Gastroesophageal sphincter (tissue), 4 donors: ENCODE measurements at places on chromosomes 12 and 14. TPM values are rescaled to one million over a fixed set of nuclear protein-coding genes. Genes with fewer than 3 reads are reported as not detected.

- ATAC-seq = peak; percentile 1
These were observed 711 bp downstream of the SBNO1 start for GRCh38 chr12:123363740-123364531.

- ATAC-seq = no peak
These were observed 73.2 kb upstream of the BICD1 start for GRCh38 chr12:32033406-32033805.

DNA sequence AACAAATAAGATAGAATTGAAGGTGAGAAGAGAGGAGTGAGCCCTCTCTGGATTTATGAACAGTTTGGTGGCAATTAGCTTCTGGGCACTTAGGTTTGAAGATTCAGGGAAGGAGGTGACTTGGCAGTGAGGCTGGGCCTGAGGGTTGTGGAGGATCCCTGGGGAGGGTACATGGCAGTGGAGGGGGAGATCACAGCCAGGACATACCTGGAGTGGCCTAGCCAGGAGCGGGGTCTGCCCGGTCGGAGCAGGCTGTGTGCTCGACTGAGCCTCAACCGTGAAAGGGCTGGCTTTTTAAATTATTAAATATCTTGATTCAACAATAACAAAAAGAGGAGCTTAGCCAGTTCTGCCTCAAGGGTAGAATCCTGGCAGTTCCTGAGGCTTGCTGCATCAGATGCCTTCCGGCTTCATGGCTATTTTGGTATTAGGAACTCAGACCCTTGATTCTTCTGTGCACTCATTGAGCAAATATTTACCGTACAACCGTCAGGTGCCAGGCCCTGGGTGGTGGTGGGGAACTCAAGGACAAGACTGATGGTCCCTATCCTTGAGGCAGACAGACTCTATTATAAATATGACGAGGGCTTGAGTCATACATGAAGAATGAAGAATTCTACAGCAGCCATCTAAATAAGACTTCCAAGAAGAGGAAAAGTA lies 73.4 kb downstream of the SPTB start:
- ATAC-seq = peak; percentile 80

DNA sequence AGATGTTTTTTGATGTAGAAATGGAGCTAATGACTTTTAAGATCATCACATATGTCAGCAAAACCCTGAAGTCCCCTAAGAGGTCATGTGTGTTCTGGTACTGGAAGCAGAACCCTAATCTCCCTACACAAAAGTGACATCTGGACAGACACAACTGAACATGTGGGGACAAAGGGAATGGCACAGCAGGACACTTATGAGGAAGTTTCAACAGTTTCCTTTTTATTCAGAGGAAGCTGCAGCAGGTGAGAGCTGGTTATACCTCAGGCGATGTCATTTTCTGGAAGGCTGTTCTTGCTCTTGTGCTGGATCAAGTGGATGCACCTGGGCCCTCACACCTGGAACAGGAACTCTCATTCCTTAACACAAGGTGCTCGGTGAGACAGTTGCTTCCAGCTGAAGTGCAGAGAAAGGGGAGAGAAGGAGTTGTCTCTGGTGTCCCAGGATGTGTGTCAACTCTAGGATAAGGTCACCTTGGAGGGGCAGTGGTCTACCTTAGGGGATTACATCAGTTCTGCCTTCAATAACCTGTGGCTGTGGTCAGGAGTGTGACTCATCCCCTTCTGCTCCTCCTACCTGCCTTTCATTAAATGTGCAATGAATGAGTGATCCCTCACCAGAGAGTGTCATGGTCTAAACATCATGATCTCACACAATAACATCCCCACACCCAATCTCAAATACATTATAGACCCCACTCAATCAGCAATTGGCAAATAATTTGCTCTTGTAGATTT lies 463.4 kb downstream of the TMEM121 start:
- no peak for ATAC-seq

DNA sequence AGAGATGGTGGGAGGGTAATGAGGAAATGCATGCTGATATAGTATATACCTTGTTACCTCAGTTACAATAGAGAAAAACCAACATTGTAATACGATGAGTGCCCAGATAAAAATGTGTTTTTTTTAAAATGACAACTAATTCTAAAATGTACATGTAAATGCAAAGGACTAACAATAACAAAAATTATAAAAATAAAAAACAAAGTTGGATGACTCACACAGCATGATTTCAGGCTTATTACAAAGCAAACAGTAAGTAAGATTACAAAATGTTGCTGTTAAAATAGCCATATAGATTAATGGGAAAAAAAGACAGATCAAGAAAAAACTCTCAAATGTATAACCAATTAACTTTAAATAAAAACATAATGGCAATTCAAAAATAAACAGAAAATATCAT lies 1099.4 kb downstream of the FSCB start:
- no peak for ATAC-seq

GRCh38 chr12:14910090-14910915 lies 24.6 kb upstream of the MGP start:
- ATAC-seq = no peak

DNA sequence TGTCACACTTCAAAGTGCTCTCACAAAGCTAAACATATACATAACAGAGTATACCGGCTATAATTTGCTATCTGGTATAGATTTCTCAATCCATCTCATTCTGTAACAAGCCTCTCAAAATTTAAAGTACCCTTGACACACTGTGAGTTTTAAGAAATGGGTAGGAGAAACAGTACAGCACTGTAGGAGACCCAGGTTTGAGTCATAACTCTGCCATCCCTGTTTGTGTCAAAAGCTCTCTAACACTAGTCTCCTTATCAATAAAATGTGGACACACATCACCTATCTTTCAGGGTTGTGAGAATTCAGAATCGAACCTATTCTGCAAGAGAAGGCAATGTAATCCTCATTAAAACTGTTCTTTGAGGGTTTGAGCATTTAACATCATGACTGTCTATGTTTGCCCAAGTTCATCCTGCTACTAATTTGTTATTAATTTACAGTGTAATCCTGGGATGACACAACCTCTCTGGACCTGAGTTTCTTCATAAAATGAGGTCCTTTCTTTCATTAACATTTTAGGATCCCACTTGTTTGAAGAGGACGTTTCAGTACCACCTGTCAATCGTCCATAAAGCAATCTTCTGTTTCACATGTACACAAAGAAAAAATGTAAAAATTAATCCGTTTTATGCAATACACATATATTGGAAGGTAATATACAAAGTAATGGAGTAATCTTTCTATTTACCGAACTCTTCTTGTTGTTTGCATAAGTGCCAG lies 12.1 kb downstream of the SPTSSA start:
- ATAC-seq = no peak

DNA sequence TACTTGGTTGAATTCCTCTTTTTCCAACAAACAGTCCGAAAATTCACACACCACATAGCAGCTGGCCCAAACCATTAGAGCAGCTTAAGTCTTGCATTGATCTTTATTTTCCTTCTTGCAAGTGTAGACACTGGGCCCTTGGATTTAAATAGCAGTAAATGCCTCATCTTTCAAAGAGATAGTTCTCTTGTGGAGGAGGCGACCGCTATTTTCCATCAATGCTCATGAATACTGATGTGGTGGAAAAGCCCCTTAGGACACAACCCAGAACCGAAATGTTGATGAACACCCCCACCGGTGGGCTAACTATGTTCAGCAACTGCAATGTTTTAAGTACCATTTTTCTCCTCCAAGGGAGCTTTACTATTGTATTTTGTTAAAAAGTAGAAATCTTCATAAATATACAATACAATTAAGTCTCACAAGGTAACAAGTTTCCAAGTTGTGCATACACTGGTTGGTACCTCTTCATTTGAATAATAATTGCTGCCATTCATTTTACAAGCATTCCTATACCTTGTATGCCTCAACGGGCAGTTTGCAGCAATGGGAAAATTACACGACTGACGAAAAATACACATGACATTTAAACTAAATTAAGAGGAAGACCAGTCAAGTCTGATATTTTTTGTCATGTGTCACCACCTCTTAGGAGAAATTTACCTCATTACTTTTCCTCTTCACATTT lies 18.0 kb downstream of the NIN start:
- no peak for ATAC-seq

- peak; percentile 89 for ATAC-seq
These were observed 185.8 kb upstream of the NUDT4 start for GRCh38 chr12:93191956-93192355.

DNA sequence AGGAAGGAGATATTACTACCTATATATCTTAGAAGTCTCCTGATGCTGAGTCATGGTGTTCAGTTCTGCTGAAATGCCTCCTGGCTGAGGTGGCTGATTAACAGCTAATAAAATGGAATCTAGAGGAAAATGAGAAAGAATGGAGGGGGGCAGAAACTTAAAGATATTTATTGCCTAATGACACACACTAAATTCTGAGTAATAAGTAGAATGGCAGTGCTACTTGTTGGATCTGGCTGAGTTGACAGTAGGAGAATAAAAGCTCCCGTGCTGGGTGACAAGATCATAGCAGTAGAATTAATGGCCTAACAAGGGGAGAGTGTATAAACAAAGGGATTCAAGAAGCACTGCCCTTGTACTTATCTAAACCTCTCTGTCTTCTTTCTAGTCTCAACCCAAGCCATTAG lies 137.5 kb downstream of the CNTN1 start:
- ATAC-seq = no peak

DNA sequence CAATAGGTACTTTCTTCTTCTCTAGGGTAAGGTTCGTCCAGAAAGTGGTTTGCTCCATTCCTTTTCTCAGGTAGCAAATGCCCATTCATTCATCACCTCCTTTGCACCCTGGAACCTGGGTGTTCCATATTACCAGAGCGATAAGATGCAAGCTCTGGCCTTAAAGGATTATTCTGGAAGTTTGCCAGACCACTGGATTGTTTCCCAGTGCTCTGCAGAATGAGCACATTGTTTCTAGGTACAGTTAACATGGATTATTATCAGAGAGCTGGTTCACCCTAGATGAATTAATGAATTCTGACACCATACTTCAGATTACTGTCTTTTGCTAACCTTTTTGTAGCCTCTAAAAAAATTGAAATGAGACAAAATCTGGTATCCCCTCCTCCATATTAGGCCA lies 170.9 kb upstream of the BMP4 start:
- no peak for ATAC-seq

- ATAC-seq = no peak
These were observed 91.7 kb downstream of the SINHCAF start for GRCh38 chr12:31234053-31234840.

DNA sequence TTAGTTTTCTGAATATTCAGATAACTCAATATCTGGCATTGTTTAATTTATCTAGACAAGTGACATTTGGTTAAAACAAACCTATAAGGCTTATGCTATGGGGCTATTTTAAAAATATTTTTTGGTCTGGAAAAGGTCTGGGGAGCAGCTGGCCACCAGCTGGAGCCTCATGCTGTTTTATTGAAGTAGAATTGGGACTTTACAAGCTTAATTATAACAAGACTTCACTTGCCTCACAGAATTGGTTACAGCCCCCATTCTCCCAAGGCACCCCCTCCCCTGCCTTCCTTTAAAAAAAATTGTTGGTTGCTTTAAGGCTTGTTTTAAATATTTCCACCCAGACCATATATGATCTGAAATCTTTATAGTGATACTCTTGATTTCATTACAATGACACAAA lies 453.9 kb downstream of the ADAMTS20 start:
- no peak for ATAC-seq

- ATAC-seq = no peak
These were observed 24.6 kb downstream of the GCN1 start for GRCh38 chr12:120169946-120170345.

DNA sequence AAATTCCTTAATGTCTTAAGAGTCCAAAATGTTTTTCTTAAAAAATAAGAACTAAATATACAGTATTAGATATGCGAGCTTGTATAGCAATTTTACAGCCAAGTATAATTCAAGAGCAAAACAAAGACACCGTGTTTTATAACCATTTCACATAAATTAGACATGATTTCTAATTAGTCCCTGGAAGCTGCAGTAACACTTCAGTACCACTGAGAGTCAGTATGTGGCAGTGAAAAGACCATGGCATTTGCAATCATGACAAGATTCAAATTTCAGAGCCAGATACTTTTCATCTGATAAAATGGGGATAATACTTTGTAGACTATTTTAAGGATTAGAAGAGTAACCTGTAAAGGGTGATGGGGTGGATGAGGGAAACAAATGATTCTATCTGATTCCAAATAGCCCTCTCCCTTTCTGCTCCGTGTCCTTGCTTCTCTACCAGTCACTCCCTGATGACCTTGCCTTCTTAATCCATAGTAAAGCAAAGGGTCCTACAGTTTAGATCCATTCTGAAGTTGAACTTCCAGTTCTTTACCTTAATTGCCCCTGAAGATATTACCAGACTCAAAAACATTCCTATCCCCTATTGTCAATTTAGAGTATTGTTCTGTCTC lies 145.4 kb upstream of the ABCD2 start:
- peak; percentile 34 for ATAC-seq

DNA sequence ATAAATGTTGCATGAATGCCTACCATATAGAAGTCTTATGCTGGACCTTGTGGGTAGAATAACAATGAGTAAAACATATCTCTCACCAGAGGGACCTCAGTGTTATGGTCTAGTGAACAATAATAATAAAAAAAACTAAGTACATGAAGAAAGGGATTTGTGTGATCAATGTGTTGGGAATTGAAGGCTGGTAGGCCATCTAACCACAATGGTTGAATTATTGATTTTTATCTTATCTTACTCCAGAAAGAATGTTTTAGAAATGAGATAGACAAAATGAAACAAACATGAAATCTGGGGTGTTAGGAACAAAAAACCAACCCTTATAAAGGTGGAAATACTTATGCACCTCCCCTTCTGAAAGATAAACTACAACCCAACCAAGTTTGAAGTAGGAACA lies 243.9 kb upstream of the LRIG3 start:
- ATAC-seq = no peak

- no peak for ATAC-seq
These were observed 78.6 kb downstream of the CEP128 start for GRCh38 chr14:80862983-80863382.

SLC38A4 gene
- 0.54 TPM for total RNA-seq

NKX2-1 gene
- total RNA-seq = not detected
